ENCODE measurements at places on chromosomes 3 and 15. TPM values are rescaled to one million over a fixed set of nuclear protein-coding genes. Genes with fewer than 3 reads are reported as not detected.
A peak's percentile ranks its signal among the peaks of the same experiment; 100 is the strongest.

DNA sequence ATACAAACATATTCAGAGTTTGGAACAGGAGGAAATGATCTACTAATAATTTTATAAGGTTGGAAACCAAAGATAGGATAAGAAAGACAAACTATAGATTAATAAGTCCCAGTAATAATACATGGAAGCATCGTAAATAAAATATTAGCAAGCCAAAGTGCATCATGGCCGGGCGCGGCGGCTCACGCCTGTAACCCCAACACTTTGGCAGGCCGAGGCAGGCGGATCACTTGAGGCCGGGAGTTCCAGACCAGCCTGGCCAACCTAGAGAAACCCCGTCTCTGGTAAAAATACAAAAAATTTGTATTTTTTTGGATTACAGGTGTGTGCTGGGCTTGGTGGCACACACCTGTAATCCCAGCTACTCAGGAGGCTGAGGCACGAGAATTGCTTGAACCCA lies 14.9 kb downstream of the MUC4 start:
- no peak for DNase-seq

GRCh38 chr15:66821307-66821706 lies 119.3 kb downstream of the SMAD6 start:
- DNase-seq, result no peak

DNA sequence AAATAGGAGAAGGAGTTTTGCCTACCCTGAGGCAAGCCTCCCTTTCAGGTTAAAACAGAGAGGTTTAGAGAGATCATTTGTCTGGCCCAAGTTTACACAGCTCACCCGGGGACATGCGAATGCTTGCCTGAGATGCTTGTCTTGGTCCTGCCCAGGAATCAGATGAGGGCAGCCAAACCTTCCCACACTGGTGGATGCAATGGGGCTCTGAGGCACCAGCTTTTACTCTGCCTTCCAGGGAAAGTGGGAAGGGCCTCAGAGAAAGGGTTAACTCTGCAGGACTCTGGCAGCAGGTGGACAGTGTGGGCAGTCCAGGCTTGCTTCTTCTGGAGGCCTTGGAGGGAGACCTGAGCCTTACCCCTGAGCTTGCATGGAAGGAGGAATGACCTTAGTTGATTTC lies 90.0 kb downstream of the LRRK1 start:
- no peak for DNase-seq

DNA sequence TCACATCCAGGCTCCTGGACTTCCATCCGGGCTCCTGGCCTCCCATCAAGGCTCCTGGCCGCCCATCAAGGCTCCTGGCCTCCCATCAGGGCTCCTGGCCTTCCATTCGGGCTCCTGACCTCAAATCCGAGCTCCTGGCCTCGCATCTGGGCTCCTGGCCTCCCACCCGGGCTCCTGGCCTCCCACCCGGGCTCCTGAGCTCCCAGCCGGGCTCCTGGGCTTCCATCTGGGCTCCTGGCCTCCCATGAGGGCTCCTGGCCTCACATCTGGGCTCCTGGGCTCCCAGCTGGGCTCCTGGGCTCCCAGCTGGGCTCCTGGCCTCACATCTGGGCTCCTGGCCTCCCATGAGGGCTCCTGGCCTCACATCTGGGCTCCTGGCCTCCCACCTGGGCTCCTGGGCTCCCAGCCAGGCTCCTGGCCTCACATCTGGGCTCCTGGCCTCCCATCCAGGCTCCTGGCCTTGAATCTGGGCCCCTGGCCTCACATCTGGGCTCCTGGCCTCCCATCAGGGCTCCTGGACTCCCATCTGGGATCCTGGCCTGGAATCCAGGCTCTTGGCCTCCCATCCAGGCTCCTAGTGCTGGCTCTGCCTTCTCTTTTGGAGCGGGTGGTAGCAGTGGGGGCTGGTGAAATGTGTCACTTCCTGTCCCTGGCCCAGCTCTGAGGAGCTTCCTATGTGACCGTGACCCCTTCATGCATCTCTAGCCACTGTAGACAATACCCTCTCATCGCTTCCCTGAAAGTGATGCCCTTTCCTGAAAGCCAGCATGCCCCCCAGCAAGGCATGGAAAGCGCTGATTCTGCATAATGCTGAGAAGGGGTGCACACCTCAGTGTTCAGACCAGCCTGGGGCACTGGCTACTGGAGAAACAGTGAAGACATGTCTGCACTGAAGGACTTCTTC lies 62.7 kb upstream of the BLM start:
- DNase-seq, result no peak

- DNase-seq, result peak; percentile 74
Observed at GRCh38 chr3:155382396-155383042, 89.0 kb upstream of the STRIT1 start.

- no peak for DNase-seq
Observed at GRCh38 chr3:144164352-144164751, 192.7 kb downstream of the DIPK2A start.

LRRC3B gene
- 2.7 TPM for polyA plus RNA-seq

- no peak for DNase-seq
Observed at GRCh38 chr3:169389211-169389924, 274.1 kb downstream of the MECOM start.

GRCh38 chr3:73926360-73927202 lies 301.8 kb upstream of the PDZRN3 start:
- no peak for DNase-seq

GRCh38 chr3:13132281-13132680 lies 59.1 kb upstream of the IQSEC1 start:
- DNase-seq, result no peak

DNA sequence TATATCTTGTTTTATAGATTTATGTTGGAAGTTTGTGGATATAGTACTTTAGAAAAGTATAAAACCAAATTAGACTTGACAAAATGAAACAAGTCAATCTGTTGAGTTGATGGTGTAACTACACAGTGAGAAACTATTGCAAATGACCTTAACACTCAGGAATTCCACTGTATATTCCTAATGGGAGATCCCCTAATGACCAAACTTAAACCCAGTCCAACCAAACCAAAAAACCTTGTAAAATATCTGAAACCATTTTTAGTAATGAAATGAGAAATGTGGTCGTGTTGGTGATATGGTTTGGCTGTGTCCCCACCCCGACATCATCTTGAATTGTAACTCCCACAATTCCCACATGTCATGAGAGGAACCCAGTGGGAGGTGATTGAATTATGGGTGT lies 31.9 kb upstream of the ATP13A3 start:
- no peak for DNase-seq

KLF15 gene
- polyA plus RNA-seq, result 13.4 TPM

MYD88 gene
- 2.9 TPM for polyA plus RNA-seq
